T-helper 22 cell (primary cell): ENCODE measurements at places on chromosomes 5 and 9.

- DNase-seq: no peak
Measured at GRCh38 chr5:746258-746761, 38.2 kb downstream of the ZDHHC11B start.

DNA sequence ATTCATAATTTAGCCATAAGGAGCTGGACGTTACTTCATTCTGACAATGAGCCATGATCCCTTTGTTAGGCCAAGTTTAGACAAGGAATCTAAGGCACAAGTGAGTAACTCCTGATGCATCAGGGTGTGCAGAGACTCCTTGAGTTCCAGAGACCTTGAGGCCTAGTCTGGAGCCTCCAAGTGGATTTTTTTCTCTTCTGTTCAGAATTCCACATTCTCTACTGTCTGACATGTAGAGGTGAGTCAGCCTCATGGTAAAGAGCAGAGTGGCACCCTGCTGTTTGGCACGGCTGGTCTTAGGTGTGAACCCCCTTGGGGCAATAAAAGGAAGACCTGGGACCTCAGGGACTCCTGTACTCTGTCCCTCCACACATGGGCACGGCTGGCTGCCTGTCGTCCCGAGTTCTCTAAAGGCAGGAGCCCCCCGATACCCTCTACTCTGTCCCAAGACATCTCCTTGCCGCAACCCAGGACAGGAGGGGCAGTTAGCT is 22.0 kb upstream of the TGFBI start:
- no peak for DNase-seq

DNA sequence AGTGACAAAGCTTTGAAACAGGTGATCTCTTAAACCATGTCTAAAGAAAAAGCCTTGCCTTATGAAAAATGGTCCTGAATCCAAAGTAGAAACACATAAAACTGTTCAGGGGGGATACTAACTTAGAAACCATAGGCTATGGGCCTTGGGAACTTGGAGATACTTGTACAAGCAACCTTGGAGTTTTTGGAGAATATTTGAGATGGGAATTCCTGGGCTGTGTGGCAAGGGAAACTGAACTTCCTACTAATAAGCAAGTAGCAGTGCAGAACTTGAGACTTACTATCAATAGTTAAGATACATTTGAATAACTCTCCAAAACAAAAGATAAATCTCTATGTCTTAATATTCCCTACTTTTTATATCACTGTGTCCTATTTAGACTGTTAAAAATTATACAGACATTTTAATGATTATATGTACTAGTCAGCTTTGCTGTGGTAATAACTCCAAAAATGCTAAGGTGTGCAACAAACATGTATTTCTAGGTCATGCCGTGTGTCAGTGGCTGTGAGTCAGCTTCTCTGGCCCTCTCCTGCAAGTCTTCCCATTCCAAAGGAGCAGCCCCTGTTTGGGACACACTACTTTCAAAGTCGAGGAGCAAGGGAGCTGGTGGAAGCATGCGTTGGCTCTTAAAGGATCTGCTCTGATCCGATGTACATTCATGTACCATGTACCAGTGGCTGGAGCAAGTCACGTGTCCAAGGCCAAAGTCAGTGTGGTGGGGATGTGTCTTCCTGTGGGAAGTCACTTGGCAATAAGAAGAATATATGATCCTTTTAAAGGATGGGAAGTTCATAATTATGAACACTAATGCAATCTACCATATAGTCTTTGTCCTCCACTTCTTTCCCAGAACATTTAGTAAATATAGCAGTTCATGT is 39.6 kb downstream of the SNX30 start:
- DNase-seq: no peak

- DNase-seq: no peak
Measured at GRCh38 chr5:73940026-73940425, 314.0 kb downstream of the ARHGEF28 start.

- no peak for DNase-seq
Measured at GRCh38 chr9:107888773-107889227, 399.2 kb upstream of the KLF4 start.
